Upper lobe of right lung (tissue), 1 donor: ENCODE measurements at places on chromosomes 1 and 21.

DNA sequence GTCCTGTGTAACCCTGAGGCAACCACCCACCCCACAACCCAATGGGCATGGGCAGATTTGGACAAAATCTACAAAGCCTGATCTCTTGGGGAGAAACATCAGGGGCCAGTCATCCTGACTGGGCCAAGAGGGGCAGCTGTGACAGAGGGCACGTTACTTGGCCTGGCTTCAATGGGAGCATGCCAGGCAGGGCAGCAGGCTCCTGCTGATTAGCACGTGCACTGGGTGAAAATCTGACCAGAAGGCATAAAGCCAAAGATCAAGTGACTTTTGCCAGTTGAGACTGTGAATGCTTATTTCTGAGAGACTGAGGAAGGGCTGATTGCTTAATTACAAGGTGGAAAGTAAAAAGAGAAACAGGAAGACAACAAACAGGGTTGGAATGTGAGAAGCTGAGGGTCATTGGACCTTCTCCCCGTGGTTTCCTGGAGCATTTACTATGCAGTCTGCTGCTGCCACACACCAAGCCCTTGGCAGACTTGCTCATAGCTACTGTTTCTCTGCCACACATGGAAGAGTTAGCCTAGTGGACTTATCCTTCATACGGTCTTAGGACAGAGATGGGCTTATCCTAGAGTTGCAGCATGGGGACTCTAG lies 39.8 kb upstream of the TNR start:
- DNase-seq = no peak

DNA sequence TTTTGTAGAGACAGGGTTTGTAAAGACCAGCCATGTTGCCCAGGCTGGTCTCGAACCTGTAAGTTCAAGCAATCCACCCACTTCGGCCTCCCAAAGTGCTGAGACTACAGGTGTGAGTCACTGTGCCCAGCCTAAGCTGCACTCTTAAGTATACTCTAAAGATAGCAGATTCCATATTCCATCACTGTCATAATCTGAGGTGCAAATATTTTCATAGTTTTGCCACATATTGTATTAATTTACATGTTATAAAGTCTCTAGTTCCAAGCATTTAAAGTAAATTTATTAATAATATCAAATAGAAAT lies 121.3 kb downstream of the HFM1 start:
- no peak for DNase-seq

DNA sequence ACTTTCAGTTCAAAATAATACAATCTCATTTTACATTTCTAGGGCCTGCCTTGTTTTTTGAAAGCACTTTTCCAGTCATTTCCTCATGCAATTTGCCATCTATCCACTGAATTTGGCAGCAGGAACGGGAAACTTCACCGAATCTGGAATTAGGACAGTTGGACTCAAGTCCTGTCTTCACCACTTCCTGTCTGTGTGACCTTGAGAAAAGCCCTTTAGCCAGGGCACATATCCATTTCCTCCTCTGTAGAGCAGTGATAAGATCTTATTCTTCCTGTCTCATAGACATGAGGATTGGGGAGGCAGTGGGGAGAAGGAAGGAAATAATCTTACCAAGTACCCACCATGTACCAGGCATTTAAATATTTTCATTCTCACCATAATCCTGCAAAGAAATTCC lies 12.0 kb downstream of the VAV3 start:
- DNase-seq = no peak

GRCh38 chr1:89566761-89567174 lies 42.1 kb downstream of the LRRC8B start:
- DNase-seq = peak; percentile 68

DNA sequence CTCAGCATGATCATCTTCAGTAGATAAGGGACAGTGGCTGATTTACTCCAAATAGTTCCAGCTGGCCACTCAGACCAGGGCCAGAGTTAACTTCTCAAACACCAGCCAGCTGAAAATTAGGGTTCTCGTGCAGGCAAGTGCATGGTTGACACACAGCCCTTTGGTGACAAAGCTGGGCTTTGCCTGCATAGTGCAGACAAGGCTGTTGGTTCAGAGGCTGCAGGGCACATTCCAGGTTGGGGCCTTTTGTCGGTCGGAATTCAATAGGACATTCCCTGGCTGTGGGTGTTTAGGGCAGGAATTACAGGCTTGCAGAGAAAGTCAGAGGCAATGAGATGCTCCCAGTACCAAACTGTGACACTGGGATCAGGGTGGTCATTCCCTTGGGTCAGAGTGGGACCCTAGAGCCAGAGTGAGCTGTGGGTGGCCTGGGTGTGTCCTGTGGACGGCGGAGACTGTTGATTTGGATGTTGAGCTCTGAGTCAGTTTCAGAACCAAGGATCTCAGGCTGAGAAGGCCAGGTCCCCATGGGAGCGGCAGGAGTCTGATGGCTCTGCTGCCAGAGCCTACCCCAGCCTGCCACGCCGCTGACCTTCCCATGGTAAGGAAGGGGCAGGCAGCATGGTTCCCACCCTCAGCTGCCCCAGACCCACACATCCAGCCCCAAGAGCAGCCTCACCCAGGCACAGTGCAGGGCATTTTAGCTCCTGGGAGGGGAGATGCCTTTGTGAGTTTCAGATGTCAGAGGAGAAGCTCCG lies 56.2 kb downstream of the STUM start:
- no peak for DNase-seq
